ENCODE measurements at places on chromosomes 2 and 18. TPM values are rescaled to one million over a fixed set of nuclear protein-coding genes. Genes with fewer than 3 reads are reported as not detected.

CDH19 gene
- total RNA-seq, result 35.8 TPM

MALL gene
- 17.8 TPM for total RNA-seq

FAHD2A gene
- total RNA-seq, result 35.0 TPM

UGT1A7 gene
- not detected for total RNA-seq

MYO5B gene
- total RNA-seq, result 2.7 TPM

KDSR gene
- total RNA-seq, result 37.9 TPM

DNA sequence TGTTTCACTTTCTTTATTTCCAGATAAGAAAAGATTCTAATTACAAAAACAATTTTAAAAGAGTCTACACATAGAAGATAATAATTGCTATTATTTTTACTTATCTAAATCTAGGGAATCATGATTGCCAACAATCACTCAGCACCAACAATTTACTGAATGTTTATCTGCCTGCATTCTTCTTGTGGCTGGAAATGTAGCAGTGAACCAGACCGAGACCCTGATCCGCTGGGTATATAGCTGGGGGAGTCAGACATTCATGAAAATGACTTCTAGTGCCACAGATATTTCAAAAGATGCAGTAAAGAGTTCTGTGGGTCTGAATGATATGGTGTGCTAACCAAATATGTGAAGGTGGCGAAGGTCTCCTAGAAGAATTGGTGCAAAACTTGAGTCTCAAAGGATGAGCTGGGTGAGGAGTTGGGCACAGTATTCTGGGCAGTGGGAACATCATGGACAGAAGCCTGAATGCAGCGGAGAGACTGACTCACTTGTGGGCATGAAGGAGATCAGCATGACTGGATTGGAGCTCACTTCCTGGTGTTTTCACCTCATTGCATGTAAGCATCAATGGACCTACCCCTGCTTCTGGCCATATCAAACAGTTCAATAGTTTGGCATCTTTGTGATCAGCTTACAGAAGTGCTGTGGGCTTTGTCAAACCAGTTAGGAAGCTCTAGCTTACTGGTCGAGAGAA lies 26.1 kb upstream of the FN1 start:
- no peak for DNase-seq
- H3K4me1 ChIP-seq, result no peaks in the 10 kb centered on the region
- no peaks in the 10 kb centered on the region for H3K36me3 ChIP-seq
- H3K27ac ChIP-seq, result no peak overlapping the region
- H3K4me3 ChIP-seq, result no peak overlapping the region

DNA sequence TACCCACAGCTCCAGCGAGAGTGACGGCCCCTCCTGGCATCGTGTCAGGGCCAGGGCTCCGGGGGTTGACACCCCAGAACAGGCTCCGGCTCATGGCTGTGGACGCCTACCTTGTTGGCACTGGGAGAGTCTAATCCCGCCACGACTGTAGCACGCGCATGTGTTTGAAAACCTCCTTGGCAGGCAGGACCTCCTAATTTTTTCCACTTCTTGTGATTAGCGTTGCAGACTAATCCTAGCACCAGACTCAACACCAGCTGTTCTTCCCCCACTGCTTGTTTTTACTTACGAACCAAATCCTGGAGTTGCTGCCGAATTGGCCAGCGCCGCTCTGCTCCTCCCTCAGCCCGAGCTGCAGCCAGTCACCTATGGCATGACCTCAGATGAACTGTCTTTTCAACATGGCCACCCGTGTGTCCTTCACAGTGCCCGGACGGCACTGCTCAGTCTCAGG lies 110.7 kb downstream of the KLHL29 start:
- no peaks in the 10 kb centered on the region for H3K36me3 ChIP-seq
- H3K27ac ChIP-seq, result no peak overlapping the region
- no peak for DNase-seq
- peaks cover 13% of the 10 kb centered on the region for H3K4me1 ChIP-seq

DNA sequence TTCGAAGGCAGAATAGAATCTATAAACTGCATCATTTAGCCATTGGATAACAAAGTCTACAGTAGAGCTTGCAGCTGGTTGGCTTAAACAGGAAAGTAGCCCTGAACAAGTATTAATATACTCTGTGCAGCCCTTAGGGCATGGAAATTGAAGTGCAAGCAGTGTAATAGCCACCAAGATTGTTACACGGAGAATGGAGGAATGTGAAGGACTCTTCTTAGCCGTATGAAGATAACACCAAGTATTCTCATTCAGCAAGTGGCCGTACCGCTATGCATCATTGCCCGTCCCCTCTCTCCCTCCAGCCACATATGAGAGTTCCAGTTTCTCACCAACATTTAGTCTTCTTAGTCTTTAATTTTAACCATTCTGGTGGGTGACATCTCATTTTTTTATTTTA lies 40.5 kb downstream of the ANKRD12 start:
- H3K36me3 ChIP-seq, result no peaks in the 10 kb centered on the region
- no peak overlapping the region for H3K27ac ChIP-seq
- H3K27me3 ChIP-seq, result no peaks in the 10 kb centered on the region

DNA sequence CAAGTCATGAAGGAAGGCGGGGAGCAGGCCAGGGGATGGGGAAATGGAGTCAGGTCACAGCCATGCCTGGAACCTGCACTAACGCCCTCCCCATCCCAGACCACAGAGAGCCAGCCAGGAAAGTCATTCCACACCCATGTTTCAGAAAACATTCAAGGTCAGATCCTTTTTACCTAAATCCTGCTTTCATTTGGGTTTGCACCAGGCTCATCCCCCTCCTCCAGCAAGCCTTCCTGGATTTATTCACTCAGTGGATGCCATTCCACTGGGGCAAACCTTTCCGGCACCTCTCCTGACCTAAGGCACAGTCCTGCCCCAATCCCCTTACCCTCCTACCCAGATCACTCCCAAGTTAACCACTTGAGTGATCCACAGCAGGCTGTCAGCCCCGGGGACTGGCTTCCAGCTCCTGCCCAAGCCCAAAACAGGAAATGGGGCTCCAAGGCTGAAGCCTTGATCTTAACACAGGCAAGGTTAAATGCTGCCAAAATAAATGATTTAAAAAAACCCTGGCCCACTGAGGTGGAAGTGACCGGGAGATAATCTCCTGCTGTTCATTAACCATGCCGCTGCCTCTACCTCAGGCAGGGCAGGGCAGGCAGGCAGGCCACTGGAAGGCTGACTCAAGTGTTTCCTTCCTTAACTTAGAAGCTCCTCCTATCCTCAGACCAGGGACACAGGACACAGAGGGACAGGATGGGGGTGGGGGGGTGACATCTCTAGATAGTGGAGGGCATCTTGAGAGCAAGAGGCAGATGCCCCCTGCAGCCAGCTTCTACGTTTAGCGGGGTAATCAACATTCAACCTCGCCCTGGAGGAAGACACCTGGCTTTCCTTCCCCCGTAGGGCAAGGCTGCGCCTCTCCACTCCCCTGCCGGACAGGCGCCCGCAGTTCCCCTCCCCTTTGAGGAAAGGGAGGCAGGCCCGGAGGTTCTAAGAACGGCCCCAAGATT lies 1.4 kb downstream of the RAB11FIP5 start:
- H3K27me3 ChIP-seq, result no peaks in the 10 kb centered on the region
- H3K27ac ChIP-seq, result peak overlapping the region; percentile 83
- H3K4me1 ChIP-seq, result peaks cover 55% of the 10 kb centered on the region

- no peaks in the 10 kb centered on the region for H3K27me3 ChIP-seq
- H3K4me3 ChIP-seq, result no peak overlapping the region
- DNase-seq, result no peak
Observed at GRCh38 chr18:66641056-66641455, 37.2 kb upstream of the CDH19 start.

- H3K36me3 ChIP-seq, result no peaks in the 10 kb centered on the region
- no peaks in the 10 kb centered on the region for H3K4me1 ChIP-seq
- no peak overlapping the region for H3K27ac ChIP-seq
- no peak overlapping the region for H3K4me3 ChIP-seq
- no peak for DNase-seq
Observed at GRCh38 chr2:219037783-219038499, 3.4 kb downstream of the CFAP65 start.

- H3K4me3 ChIP-seq, result no peak overlapping the region
- H3K4me1 ChIP-seq, result no peaks in the 10 kb centered on the region
- DNase-seq, result no peak
- no peak overlapping the region for H3K27ac ChIP-seq
Observed at GRCh38 chr18:43705850-43706249, 428.6 kb upstream of the SYT4 start.

DNA sequence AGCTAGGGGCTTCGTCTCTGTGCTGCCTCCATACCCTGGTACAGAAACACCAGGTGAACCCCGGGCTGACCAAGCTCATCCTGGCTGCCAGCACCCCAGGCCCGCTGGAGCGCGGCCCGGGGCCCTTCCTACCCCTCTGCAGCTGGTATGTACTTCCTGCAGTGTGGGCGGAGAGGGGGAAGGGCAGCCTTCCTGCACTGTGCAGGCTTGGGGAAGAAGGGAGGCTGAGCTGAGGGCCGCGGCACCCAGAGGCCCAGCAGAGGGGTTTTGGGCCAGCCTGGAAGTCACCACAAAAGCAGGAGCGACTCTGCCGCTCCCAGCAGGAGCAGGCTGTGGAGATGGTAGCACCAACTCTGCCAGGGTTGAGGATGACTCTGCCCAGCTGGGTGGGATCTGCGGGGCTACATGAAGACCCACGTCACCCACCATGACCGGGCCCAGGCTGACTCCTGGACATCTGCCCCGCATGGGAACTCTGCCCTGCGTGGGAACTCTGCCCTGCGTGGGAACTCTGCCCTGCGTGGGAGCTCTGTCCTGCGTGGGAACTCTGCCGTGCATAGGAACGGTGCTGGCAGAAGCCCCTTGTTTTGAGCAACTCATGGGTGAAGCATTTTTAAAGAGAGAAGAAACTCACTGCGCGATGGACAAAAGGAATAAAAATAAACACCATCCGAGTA lies 273.3 kb downstream of the NDUFA10 start:
- H3K4me1 ChIP-seq, result peaks cover 12% of the 10 kb centered on the region
- no peak overlapping the region for H3K27ac ChIP-seq
- no peaks in the 10 kb centered on the region for H3K36me3 ChIP-seq

GRCh38 chr2:5449867-5450266 lies 242.3 kb upstream of the SOX11 start:
- H3K27ac ChIP-seq, result no peak overlapping the region
- no peaks in the 10 kb centered on the region for H3K27me3 ChIP-seq
- no peak overlapping the region for H3K4me3 ChIP-seq
- no peak for DNase-seq
- H3K4me1 ChIP-seq, result no peaks in the 10 kb centered on the region

DNA sequence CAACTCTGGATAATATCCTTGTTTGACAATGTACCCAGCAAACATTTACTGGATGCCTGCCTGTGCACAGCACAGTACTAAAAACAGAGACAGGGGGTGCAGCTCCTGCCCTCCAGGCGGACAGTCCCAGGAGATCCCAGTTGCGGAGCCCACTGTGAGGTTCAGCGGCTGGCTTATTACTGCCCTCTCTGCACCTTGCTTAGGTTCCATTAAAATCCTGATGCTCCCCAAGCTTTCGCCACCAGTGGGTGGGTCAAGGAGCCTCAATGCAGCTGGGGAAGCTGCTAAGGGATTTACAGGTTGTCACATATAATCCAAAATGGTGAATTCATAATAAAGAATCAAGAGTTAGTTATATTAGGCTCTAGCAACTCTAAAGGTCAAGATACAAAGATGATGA lies 38.3 kb downstream of the CRACDL start:
- no peaks in the 10 kb centered on the region for H3K4me1 ChIP-seq
- no peaks in the 10 kb centered on the region for H3K27me3 ChIP-seq
- H3K36me3 ChIP-seq, result no peaks in the 10 kb centered on the region
- no peak overlapping the region for H3K4me3 ChIP-seq

GRCh38 chr18:60649107-60649506 lies 276.5 kb upstream of the MC4R start:
- no peak for DNase-seq
- H3K4me3 ChIP-seq, result no peak overlapping the region
- H3K27me3 ChIP-seq, result no peaks in the 10 kb centered on the region
- no peak overlapping the region for H3K27ac ChIP-seq
- H3K36me3 ChIP-seq, result no peaks in the 10 kb centered on the region

GRCh38 chr2:26705126-26705525 lies 12.6 kb downstream of the KCNK3 start:
- no peak overlapping the region for H3K27ac ChIP-seq
- H3K4me1 ChIP-seq, result no peaks in the 10 kb centered on the region
- DNase-seq, result no peak
- H3K4me3 ChIP-seq, result no peak overlapping the region
- H3K36me3 ChIP-seq, result no peaks in the 10 kb centered on the region
- H3K27me3 ChIP-seq, result no peaks in the 10 kb centered on the region

DNA sequence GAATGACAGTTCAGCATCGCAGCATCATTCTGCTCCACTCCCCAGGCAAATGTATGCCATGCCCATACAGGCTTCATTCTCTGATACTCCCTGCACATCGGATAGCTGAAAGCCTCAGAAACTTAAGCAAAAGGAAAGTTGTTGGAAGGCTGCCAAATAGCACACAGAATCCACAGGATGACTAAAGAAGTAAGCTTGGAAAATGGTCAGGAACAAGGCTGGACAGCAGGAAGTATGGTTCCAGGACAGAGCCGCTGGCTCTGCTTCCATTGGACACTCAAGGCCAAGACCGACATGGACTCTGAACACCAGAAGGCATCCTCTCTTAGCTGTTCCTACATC lies 256.5 kb downstream of the CDH20 start:
- peaks cover 27% of the 10 kb centered on the region for H3K4me1 ChIP-seq
- DNase-seq, result peak; percentile 9
- H3K4me3 ChIP-seq, result no peak overlapping the region
- no peaks in the 10 kb centered on the region for H3K27me3 ChIP-seq
- H3K27ac ChIP-seq, result no peak overlapping the region

DNA sequence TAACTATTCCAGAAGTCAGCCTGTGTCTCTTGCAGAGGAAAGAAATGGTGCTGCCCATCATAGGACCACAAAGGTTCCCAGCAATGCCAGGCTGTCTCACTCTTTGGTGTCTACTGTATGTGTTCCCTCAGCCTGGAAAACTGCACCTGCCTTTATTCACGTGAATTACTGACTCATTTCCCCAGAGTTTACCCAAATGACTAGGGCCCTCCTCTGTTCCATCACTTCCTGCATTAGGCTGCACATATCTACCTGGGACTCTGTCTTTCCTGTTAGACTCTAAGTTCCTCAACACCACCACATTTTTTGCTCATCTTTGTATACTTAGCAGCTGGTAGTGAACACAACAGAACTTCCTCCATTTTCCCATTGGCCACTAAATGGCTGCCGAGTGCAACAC lies 188.3 kb downstream of the FHOD3 start:
- no peak overlapping the region for H3K4me3 ChIP-seq
- H3K36me3 ChIP-seq, result no peaks in the 10 kb centered on the region
- DNase-seq, result no peak

GRCh38 chr2:216539791-216540241 lies 41.2 kb downstream of the RPL37A start:
- no peaks in the 10 kb centered on the region for H3K36me3 ChIP-seq
- peaks cover 56% of the 10 kb centered on the region for H3K4me1 ChIP-seq
- peak; percentile 65 for DNase-seq
- peak overlapping the region; percentile 75 for H3K27ac ChIP-seq
- H3K4me3 ChIP-seq, result no peak overlapping the region

DNA sequence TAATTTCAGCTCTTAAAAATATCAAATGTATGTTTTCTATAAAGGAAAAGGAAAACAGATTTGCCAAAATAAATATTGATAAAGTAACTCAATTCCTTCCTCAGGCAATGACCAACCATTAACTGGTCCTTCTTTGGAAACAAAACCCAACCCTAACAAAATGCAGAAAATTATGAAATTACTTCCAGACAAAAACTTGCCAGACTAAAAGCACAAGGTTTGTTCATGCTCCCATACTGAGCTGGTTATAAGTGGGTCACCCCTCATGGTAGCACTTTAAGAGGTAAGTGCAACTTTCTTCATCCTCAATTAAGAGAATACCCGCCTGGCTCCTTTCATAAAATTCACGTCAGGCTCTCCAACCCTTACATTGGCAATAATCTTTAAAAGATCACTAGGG lies 31.1 kb upstream of the TTC32 start:
- no peaks in the 10 kb centered on the region for H3K36me3 ChIP-seq
- H3K4me3 ChIP-seq, result no peak overlapping the region
- H3K4me1 ChIP-seq, result no peaks in the 10 kb centered on the region
- H3K27me3 ChIP-seq, result no peaks in the 10 kb centered on the region
- DNase-seq, result no peak
- H3K27ac ChIP-seq, result no peak overlapping the region

Measured in heart right ventricle (tissue), 16 donors.